NCI-H1092 (cell line): ENCODE measurements at places on chromosomes 2 and 18.

DNA sequence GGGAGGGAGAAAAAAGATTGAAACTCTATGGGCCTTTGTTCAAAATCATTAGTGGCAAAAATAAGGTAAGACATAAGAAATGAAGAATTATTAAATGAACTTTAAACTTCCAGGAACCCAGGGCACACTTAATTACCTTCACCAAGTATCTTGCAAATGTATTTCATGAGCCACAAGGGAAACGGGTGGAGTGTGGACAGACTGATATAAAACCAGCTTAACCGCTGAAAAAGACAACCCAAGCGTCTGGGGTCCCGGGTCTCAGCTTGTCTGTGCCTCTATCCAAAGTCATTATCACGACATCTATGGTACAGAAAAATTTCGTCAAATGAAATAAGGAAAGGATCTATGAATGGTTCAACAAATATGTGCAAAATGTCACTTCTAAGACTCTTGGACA is 13.9 kb upstream of the MBOAT2 start:
- no peak for DNase-seq

DNA sequence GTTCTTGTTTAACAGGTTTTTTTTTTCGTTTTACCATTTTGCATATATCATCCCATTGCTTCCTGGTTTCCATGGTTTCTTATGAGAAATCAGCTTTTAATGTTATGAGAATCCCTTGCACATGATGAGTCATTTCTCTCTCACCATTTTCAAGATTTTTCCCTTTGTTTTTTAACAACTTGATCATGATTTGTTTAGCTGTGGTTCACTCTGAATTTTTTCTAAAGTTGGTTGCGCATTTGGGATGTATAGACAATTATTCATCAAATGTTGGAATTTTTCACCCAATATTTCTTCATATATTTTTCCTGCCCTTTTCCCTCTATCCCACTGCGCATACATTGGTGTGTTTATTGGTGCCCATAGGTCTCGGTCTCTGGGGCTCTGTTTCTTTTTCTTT is 42.4 kb upstream of the BIN1 start:
- no peak for DNase-seq

DNA sequence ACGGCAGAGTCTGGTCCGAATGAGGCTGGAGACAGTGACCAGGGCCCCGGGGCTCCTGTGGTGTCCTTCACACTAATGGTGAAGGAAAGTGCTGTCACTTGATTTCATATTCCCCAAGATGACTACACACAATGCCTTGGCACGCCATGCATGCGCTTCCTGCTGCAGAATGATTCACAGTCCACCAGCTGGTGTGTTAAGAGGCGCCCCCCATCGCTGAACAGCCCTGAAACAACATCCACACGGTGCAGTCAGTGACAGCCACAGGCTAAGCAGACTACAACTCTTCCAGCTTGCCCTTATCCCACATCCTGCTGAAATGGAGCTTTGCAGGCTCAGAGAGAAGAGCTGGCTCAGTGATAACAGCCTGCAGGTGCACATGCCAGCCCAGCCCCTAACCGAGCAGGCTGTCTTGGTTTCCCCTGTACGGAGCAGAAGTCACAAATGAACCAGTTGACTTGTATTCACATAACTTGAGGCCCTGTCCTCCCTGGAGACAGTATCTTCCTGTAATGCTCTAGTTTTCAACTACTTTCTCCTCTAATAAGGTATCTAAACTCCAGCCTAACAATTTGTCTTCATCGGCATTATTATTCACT is 24.3 kb upstream of the CDH20 start:
- no peak for DNase-seq

DNA sequence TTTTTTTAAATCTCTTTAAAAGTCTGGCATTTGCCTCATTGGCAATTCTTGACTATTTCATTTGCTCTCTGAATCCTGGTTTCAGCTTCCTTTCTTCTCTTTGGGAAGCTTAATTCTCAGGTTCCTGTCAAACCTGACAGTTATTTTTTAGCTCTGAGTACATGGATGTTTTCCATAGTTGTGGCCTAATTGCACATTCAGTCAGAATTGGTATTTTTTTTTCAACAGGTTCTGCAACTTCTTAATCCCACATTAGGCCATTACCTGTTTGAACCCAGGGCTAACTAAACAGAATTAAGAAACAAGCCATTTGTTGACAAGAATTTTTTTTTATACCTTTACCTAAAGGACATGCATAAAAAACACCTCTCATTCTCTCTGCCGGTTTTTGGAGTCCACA is 338.8 kb downstream of the SETBP1 start:
- DNase-seq, result no peak

- DNase-seq, result no peak
Observed at GRCh38 chr2:224871813-224872212, 155.6 kb upstream of the CCDC195 start.

GRCh38 chr2:187383043-187383800 is 64.8 kb downstream of the CALCRL start:
- no peak for DNase-seq

DNA sequence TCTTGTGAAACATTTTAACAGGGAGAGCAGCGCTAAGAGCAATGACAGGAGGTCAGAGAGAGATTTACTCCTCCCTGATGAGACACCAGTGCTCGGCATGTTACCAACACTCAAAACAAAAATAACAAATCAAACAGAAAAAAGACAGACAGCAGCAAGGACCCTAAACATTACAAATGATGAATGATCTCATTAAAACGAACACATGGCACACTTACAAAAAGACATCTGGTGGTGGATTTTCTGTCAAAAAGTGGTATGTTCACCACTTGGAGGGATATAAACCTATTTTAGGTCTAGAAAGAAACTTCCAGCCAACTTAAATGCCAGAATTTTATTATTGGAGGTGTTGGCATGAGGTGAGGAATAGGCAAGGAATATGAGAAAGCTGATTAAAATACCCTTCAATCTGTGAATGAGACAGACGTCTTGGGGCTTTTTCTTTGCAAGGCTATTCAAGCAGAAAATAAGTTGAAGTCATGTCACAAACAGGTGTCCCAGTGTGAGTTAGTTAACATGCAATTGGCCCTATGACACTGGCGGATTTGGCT is 112.8 kb downstream of the PRELID3A start:
- no peak for DNase-seq

DNA sequence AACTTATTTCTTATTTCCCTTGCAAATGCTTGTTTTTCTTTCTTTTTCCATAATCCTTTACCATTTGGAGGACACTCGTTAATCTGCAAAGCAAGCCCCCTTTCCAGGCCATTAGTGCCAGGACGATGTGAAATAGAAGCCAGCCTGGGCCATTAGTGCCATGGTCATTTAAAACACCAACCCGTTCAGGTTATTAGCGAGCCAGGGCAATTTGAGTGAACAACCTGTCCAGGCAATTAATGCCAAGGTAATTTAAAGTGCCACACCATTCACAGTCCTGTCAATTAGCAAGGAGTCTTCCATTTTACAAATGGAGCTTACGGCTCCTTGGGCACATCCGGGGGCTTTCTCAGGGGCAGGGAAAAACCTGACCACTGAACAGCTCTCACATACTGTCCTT is 370.6 kb downstream of the HRH4 start:
- DNase-seq, result no peak

- DNase-seq, result no peak
Observed at GRCh38 chr2:200129721-200130462, 174.5 kb downstream of the MAIP1 start.

- no peak for DNase-seq
Observed at GRCh38 chr18:28342231-28342630, 165.3 kb upstream of the CDH2 start.

GRCh38 chr2:215290980-215291599 is 20.8 kb upstream of the ATIC start:
- no peak for DNase-seq

DNA sequence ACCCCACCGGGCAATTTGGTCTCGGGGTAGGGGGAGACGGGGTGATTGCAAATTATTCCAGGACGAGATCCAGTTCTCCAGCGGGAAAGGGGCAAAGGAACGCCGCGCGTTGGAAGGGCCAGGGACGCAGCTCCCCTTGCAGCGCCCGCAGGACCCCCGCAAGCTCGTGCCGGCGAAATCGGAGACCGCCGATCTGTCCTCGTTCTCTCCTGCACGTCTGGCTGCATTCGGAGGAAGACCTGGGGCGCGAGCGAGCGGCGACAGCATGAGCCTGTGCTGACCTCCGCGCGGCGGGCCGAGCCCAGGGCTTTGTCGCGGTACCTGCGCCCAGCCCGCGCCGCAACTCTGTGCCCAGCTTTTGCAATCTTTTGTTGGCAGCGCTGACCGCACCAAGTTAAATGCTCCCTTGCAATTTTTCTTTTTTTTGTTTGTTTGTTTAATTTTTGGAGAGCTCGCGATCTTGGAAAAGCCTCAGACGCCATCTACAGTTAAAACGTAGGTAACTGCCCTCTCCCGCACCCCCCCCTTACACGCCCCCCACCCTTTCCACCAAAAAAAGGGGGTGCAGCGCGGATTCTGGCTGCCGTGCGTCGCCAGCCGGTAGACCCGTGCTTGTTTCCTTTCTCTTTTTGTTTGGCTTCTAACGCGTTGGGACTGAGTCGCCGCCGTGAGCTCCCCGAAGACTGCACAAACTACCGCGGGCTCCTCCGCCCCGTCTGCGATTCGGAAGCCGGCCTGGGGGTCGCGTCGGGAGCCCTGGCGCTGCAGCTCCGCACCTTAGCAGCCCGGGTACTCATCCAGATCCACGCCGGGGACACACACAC is 667 bp downstream of the TRIB2 start:
- peak; percentile 22 for DNase-seq

- no peak for DNase-seq
Observed at GRCh38 chr18:45066210-45066609, 385.5 kb downstream of the SETBP1 start.

DNA sequence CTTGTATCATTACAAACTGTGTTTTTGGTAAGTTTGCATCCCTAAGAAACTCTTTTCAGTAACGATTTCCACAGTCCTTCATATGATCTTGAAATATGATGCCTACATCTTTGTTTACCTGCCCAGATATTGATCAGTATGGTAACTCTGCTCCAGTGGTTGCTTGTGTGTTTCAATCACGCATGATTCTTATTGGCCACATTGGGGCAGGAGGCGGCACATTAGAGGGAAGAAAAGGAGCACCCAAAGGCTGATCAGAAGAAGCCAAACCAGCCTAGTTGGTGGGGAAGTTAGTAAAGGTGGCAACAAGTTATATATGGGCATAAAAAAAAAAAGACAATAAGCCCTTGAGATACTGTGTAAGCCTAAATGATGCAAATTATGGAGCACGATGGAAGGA is 158.9 kb downstream of the RHBDD1 start:
- DNase-seq, result no peak

DNA sequence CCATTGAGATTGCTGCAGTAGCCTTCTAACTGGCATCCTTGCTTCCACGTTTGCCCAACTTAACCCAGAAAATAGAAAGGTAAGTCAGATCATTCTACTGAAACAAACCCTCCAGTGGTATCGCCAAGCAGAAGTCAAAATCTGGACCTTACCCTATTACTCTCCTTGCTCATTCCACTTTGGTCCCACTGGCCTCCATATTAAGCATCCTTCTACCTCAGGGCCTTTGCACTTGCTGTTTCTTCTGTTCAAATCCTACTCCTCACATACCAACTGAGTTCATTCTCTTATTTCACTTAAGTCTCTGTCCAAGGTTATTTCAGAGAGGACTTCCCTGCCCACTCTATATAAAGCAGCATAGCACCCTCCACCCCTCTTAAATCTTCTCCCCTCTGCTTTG is 84.5 kb downstream of the SPRED2 start:
- no peak for DNase-seq

GRCh38 chr2:13542061-13542460 is 825.3 kb downstream of the TRIB2 start:
- no peak for DNase-seq

- DNase-seq, result peak; percentile 54
Observed at GRCh38 chr18:58321986-58322385, 278.0 kb downstream of the NEDD4L start.

DNA sequence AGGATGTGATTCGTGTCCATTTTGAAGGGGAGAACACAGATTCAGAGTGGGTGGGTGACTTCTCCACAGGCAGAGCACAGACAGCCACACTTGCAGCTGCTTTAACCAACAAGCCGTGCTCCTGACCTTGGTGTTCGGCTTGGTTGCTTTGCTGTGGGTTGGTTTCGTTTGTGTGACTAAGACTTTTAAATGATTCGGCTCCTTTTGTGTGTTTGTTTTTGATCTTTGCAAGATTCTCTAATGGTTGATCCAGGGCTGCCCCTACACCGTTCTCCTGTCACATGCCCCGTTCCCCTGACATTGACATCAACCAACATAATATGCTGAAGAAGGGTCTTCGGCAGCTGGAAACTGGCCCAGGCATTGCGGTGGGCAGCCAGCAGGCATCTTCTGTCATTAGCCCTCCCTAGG is 95.9 kb upstream of the MBOAT2 start:
- DNase-seq, result no peak

- no peak for DNase-seq
Observed at GRCh38 chr18:45156946-45157345, 458.3 kb upstream of the SLC14A2 start.

DNA sequence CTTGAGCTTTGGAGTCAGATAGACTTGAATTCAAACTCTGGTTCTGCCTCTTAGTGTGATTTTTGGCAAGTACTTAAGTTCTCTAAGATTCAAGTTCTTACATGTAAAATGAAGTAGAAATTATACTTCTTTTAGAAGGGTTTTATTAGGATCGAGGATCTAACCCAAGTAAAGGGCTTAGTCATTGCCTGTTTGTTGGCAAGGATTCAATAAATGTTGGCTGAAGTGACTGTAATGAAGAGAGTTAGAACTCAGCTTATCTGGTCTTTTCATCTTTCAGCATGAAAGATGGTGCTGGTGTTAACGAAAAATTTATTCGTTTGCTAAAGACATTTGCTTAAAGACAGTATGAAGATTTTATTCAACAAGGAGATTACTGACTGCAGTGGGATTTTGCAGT is 315.9 kb upstream of the THUMPD2 start:
- no peak for DNase-seq

GRCh38 chr2:65017335-65017734 is 28.1 kb downstream of the SLC1A4 start:
- DNase-seq, result no peak

GRCh38 chr2:157620956-157621355 is 7.7 kb downstream of the ACVR1C start:
- DNase-seq, result no peak

GRCh38 chr2:195057001-195057400 is 600.0 kb upstream of the SLC39A10 start:
- DNase-seq, result no peak
